Mucosa of descending colon (tissue), 3 donors: ENCODE measurements at places on chromosomes 4 and X.

DNA sequence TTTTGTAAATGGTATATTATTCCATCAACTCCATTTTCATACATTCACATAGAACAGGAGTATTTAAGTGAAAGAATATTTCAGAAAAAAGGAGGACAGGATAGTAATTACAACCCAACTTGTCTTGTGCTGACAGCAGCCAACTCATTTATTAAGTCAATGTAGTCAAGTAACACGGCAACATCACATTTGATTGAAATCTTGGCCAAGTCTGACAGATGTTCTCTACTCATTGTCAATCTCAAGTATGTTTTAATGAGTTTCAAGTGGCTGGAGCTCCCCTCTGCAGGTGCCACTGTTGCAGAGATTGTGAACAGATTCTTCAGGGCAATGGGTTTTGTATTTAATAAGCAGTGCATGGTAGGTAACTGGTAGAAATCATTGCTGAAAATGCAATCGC, 332.5 kb downstream of the C4orf33 start:
- no peak for DNase-seq

DNA sequence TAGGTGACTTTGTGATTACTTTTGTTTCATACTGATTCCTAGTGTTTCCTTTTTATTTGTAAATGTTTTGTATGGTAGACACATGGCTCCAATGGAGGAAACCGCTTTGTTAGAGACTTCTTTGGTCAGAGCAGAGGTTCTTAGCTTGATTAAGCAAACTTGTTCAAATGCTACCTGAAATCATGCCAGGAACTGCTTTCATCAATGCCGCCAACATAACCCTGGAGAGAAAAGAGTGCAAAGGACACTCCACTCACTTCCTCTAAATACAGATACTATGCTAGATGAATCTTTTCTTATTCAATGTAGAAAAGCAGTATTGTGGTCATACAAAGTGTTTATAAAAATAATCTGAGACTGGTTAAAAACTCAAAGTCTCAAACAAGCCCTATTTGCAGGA, 25.7 kb upstream of the COX7B2 start:
- DNase-seq = peak; percentile 70

DNA sequence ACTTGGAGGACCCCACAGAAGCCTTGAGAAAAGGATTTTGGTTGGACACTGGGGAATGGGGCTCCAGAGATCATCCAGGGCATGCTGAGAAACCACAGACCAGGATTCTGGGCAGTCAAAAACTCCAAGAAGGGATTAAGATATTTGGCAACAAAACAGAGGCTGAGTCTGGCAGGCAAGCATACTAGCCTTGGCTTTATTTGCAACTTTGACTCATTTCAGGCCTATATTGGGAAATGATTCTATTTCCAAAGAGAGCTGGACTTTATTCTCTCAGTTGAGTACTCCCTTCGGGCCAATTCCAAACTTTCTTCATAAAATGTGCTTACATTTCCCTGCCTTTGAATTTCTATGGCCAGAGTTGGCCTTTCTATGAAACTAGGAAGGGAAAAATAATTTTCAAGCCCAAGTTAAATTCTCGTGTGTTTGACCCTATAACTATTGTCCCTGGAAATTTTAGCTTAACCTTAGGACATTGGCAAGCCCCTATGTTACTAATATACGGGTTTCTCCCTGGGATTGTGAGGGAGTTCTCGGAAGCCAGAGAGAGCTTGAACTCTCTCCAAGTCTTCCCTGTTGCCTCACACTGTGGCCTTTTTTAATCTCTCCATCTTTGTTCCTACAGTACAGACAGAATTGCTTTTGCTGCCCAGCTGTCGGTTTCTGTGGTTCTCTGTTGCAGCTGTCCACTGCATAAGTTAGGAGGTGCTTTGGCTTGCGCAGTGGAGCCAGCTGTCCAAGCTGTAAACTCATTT, 112.6 kb upstream of the FAM9A start:
- peak; percentile 17 for DNase-seq

DNA sequence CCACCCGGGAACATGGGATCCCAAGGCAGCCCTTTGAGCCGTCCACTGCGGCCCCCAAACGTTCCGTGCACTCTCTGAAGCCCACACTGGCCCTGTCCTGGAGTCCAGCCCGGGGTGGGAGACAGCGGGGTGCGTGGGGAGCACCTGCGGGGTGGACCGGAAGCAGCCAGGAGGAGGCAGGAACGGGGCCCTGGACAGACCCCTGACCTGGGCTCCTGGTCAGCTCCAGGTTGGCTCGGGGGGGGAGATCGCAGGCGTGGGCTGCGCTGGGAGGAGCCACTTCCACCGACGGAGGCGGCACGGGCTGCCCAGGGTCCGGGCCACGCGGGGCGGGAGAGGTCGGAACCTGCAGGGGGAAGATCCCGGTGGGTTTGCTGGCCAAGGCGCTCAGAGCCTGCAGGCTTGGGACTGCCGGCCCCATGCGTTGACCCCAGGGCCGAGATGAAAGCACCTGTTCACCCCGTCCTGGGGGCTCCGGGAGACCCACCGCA, 5.7 kb upstream of the PLCXD1 start:
- DNase-seq = peak; percentile 10

DNA sequence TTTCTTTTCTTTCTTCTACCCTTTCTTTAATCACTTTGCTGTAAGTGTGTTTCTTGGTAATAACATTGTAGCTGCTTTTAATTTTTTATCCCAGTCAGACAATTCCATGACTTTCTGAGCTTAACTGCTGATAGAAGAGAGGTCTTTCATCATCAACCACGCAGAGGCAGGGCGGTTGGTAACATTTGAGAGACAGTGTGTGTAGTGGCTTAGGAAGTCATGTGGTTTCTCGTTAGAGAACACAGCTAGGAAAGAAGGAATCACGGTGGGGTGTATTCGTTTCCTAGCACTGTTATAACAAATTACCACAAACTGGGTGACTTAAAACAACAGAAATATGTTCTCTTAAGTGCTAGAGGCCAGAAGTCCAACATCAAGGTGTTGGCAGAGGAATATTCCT, 11.5 kb downstream of the PRPS2 start:
- DNase-seq = no peak

DNA sequence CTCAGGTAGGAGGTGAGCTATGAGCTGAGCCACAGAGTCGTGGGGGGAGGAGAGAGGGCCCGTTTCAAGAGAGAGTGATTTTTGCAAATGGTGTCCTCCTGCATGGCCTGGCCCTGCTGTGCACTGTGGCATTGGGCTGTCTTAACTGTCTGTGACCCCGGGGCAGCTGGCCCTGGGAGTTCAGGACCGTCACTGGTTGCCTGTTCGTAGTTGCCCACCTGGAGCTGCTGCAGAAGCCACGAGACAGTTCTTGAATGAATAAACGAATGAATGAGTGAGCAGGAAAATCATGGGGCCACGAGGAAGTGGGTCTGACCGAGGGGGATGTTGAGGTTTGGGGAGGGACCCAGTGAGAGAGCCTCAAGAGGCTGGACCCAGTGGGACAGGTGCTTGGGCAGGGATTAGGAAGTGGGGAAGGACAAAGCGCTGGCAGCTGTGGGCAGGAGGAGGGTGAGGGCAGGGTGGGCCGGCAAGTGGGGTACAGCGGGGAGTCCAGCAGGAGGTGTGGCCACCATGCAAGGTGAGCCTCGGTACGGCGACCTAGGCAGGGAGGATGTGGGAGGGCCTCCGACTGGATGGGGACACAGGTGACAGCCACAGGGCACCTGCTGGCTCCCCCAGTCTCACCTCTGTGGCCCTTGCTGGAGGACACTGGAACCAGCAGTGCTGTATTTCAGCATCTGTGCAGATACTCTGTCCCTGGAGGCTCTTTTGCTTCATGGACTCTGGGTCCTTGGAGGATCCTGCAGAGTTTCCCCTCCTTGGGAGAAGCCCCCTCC, 10.2 kb downstream of the RGS12 start:
- no peak for DNase-seq

- no peak for DNase-seq
Measured at GRCh38 chr4:169109035-169109675, 99.1 kb upstream of the CBR4 start.

- peak; percentile 13 for DNase-seq
Measured at GRCh38 chr4:8280876-8281440, 11.4 kb downstream of the HTRA3 start.

- DNase-seq = no peak
Measured at GRCh38 chr4:148704291-148704690, 262.1 kb upstream of the NR3C2 start.

GRCh38 chrX:675955-676295, 45.3 kb downstream of the SHOX start:
- no peak for DNase-seq

GRCh38 chrX:101051153-101051548, 760 bp downstream of the TRMT2B start:
- no peak for DNase-seq

GRCh38 chrX:153727123-153727931, 2.7 kb downstream of the ABCD1 start:
- DNase-seq = peak; percentile 72

- no peak for DNase-seq
Measured at GRCh38 chr4:153023692-153024394, 87.7 kb downstream of the FHDC1 start.

DNA sequence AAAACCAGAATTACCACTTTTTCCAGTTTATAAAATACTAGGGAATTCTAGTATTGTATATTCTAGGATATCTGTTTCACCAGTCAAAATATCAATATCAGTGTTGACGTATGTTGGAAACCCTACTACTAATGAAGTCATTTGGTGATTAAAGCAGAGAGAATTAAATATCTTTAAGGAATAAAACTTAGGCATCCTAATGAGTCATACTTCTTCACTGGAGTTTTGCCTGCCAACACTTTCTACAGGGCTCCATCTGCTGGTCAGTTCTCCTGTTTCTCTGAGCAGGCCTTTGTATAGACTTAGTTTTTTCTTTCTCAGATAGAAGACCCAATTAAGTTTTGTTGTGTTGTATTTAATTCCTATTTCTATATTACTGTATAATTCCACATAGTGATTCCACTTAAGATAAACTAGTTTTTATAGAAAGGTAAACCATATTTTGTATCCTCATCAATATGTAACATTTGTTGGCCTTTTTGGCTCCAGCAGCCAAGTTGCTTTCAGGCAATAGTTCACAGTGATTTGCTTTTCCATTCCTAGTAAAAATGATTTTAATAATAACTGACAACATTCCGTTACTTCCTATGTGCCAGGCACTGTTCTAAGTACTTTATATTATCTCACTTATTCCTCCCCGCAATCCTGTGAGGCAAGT, 3.5 kb downstream of the AP1AR start:
- peak; percentile 96 for DNase-seq

DNA sequence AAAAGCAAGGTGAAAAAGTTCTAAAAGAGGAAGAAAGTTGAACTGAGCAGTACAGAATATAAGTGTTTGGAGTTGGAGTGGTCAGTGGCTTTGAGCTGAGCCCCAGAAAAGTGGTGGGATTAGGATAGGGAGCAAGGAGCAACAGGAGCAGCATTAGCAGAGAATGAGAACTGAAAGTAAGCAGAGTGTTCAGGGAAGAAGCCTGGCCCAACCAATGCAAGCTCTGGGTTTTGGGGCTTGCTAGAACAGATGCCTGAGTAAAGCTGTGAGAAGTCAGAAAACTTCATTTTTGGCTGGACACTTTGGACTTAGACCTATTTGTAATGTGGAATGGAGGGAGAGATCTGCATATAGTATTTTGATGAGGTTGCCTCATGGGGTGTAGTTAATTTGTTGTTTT, 17.8 kb downstream of the JADE1 start:
- no peak for DNase-seq

DNA sequence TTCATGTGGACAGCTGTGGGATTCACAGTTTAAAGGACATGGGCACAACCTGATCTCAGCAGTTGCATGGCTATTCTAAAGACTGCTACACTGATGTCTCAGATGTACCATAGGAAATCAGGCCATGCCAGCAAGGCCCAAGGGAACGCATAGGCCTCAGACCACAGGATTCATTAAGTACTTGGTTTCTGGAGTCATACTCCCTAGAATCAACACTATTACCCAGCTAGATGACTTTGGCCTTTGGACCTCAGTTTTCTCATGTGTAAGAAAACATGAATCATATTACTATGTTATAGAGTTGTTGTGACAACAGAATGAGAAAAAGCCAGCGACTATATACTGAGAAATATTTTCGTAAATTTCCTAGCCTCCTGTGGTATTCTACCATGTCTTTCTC, 67.9 kb downstream of the NHS start:
- no peak for DNase-seq

GRCh38 chr4:3477750-3478430, 14.8 kb downstream of the DOK7 start:
- no peak for DNase-seq
